ENCODE measurements at places on chromosomes 2 and 18.

DNA sequence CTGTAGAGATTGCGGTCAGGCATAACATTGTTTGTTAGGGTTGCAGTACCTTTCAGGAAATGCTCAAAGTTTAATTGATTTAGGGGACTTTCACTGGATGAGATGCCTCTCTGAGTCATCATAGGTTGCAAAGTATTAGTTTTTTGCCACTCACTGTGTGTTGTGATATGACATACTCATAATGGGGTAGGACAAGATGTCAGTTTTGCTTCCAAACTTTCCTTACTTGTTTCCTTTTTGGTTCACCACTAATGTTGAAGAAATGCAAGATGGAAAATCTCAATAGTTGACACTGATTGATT, 35.0 kb upstream of the PTH2R start:
- DNase-seq: no peak

GRCh38 chr2:75729861-75730260, 19.1 kb upstream of the GCFC2 start:
- DNase-seq: no peak

GRCh38 chr18:8529609-8530008, 79.6 kb upstream of the RAB12 start:
- no peak for DNase-seq

- no peak for DNase-seq
These were observed 608 bp downstream of the CDH7 start for GRCh38 chr18:65751155-65752085.

- peak; percentile 70 for DNase-seq
These were observed 102.2 kb downstream of the PIEZO2 start for GRCh38 chr18:11047156-11047555.

- no peak for DNase-seq
These were observed 5.1 kb upstream of the MIB1 start for GRCh38 chr18:21735452-21736015.

- no peak for DNase-seq
These were observed 391.3 kb upstream of the FIGN start for GRCh38 chr2:164126960-164127660.

DNA sequence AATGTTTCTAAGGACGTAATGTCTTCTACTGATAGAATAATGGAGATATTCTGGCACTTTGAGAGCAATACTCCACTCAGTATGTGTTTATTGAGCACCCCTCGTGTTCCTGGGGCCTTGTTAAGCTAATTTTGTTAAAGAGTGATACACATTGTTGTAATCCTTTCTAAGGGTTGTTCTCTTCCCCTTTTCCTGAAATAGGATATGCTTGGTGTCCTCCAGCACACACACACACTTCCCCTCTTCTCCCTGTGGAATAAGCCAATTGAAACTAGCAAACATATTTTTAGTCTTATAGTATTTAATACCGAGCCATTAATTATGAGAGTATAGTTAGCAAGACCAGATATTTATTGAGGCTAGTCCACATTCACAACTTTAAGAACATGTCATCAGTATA, 114.1 kb downstream of the CRIM1 start:
- DNase-seq: no peak

GRCh38 chr2:111903930-111904439, 5.6 kb downstream of the MERTK start:
- no peak for DNase-seq

Measured in A172 (cell line).